ENCODE measurements at places on chromosomes 1 and 21.

DNA sequence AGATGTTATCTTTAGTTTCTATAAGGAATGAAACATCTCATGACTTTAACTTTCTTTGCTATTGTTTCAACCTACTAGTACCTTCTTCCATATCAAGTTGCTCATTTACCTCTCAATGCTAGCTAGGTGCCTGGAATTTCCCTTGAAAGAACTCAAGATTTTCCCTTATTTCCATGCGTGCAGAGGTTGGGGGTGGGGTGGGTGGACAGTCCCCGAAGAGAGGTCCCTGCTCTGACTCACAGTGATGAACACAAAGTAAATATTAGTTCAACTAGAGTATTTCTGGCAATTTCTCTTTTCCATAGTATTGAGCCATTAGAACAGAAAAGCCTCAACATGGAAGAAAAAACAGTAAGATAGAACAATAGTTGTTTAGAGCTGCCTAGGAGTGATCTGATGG, 239.0 kb upstream of the ZP4 start:
- DNase-seq: no peak

DNA sequence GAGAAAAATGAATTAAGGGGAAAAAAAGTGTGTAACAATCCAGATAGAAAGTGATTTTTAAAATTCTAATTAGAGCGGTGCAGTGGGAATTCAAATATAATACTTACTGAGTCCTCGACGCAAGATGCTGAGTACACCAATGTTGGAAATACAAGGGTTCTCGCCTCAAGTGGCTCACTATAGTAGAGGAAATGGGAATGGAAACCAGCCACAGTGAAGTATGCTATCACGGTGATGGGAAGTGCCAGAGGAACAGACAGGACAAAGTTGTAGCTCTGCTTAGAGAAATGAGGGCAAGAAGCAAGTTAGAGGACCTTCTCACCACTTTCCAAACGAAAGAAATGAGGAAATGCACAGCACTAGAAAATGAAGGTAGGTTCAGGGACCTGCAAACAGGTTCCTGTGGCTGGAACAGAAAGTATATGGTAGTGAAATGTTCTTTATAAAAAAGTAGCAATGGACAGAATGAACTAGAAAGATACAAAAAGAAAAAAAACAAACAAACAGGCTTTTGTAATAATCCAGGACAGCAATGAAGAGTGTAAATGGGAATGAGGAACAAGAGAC, 13.5 kb downstream of the EGLN1 start:
- DNase-seq: no peak

DNA sequence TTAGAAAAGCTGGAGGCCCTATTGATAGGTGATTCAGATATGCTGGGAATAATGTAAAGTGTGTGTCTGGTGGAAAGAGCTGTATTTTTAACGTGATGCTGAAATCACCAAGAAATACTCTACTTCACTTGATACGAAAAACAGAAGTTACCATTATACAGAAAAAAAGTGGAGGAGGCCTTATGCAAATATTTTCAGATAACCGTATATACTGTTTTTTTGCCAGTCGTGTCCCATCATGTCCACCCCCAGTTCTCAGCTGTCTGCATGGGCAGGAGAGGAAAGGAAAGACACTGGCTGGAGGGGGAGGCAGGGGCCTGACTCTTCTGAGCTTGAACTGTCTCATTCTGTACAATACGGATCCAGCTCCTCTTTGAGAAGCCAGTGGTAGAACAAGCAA, 51.1 kb downstream of the KCNJ6 start:
- DNase-seq: no peak

- DNase-seq: no peak
Observed at GRCh38 chr1:110265186-110265585, 55.1 kb downstream of the KCNC4 start.

GRCh38 chr1:168626326-168626725, 49.9 kb downstream of the XCL1 start:
- no peak for DNase-seq

DNA sequence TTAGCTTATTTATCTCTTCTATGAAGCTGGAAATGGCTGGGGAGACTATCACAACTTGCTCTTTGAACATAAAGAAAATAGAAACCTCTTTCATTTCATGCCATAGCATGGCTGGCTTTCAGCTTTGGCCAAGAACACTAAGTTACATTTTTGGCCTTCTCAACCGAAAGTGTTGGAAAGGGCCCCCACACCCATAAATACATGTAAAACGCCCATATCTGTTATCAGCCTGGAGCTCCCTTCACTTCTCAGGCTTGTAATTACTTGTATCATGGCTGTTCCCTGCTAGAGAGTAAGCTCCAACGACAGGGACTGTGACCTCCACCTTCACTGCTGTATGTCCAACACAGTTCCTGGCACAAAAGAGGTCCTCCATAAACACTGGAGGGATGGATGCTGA, 12.7 kb upstream of the EIF4G3 start:
- DNase-seq: no peak

DNA sequence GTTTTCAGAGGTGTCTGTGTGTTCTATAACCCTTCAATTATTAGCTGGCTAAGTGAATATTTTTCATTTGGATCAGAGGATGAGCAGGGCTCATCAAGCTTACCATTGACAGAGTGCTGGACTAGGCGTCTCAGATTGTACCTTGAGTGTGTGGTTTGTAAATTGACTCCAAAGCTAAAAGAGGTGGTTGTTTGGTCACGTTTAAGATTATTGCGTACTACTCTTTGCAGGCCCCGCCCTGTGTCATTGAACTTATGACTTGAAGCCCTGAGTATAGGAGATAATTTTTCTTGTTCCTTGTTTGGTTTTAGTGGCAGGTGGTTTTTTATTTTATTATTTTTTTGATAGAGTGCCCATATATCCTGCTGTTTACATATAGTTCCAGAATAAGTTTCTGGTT, 17.7 kb downstream of the MRPS6 start:
- DNase-seq: no peak

DNA sequence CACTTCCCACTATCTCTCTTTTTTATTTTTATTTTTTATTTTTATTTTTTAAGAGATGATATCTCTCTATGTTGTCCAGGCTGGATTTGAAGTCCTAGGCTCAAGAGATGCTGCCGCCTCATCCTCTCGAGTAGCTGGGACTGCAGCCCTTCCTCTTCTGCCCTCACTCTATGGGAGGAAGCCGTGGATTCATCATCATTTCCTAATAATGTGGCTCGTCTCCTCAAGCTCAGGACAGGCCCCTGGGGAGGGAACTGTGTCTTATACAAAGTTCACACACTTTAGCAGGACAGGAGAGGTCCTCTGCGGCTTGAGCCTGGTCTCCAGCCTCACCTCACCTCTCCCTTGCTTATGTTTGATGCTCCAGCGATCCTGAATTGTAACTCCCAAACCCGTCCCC, 16.5 kb upstream of the IFFO2 start:
- no peak for DNase-seq

GRCh38 chr1:156385534-156386031, 16.6 kb downstream of the RHBG start:
- DNase-seq: peak; percentile 61

DNA sequence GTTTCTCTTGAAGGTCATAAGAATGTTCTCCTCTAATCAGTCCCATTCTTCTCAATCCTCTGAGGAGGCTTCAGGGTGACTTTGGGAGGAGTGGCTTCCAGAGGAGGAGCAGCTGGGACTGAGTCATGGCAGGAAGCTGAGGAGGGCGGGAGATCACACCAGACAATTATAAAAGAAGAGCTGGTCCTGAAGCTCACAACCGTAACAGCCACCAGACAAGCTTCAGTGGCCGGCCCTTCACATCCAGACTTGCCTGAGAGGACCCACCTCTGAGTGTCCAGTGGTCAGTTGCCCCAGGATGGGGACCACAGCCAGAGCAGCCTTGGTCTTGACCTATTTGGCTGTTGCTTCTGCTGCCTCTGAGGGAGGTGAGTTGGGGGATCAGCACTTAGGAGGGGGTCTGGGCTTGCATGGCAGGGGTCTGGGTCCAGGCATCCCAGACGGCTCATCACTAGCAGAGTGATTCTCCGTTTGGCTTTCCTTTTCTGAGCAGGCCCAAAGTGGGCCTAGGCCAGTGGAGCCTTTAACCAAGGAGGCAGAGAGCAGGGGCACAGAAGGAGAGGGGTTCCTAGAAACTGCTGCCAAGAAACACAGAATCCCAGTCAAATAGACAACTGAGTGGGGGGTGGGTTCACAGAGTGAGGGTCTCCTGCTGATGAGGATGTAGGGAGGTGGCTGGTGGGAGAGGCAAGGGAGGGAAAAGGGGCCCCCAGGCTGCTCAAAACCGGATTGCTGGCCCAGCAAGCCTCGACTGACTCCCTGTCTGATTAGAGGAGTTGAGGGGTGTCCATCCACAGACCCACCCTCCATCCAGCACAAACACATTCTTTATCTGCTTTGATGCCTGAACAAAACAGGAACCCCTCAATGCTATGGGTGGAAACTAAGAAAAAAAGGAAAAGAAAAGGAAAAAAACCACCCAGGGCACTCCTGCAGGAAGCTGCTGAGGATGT, at the start of gene ECM1:
Gene ECM1 (plus strand): TSS at position 198 of the 953 bp plus-strand sequence. CDS start 101 bp downstream, at position 299.
- no peak for DNase-seq

DNA sequence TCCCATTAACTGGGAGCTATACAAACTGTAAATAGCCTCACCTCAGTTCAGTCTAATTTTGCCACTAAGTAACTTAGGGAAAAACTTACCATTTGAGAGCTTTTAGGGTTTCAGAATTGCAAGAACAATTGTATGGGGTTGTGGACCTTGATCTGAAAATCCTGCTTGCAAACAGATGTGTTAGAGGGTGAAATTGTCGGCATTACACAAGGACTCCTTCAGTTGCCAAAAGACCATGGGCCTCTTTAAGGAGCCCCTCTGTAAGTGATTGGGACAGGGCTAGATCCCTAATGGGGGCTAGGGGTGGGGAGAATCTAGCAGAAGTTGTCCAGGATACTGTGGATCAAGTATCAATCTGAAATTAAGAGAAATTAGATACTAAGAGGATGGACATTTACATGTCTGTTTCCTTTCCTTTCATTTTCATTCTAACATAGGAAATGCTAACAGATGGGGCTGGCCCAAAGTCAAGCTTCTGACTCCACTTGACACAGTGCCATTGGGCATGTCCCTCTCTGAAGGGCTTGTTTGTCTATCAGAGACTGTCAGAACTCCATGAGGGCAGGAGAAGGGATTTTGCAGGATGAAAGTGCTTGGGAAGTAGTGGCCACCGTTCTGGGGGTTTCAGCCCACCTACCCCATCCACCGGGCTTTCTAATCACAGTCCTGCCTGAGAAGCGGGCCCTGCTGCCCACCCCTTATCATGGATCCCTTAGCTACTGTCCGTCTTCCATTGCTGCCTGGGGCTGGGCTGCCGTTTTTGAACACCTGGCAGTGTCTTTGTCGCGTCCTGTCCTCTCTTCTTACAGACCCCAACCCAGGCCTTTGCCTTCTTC, 54.7 kb downstream of the STUM start:
- DNase-seq: no peak

GRCh38 chr1:59364037-59364436, 67.1 kb downstream of the FGGY start:
- no peak for DNase-seq

- DNase-seq: no peak
Observed at GRCh38 chr1:107501081-107501605, 360.3 kb downstream of the NTNG1 start.

- no peak for DNase-seq
Observed at GRCh38 chr1:3403388-3404231, 50.9 kb upstream of the ARHGEF16 start.

DNA sequence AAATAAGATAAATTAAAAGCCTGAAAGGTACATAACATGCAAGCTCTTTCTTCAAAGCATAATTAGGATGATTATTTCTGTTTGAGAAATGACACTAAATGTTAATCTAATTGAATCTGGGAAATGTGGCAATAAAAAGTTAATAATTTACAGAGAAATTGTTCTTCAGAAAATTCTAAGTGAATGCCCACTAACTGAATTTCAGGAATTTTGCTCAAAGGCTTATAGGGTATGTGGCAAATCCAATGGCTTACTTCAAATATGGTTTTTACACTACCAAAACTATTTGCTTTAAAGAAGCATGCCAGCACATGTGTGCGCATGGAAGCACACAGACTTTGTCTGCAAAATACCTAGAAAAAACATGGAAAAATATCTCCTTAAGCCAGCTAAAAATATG, 186.6 kb upstream of the FOXD3 start:
- no peak for DNase-seq

- no peak for DNase-seq
Observed at GRCh38 chr1:14961661-14962267, 191.8 kb upstream of the TMEM51 start.

GRCh38 chr1:41414716-41415306, 53.6 kb downstream of the FOXO6 start:
- DNase-seq: peak; percentile 9

- no peak for DNase-seq
Observed at GRCh38 chr1:243791586-243792267, 58.3 kb downstream of the AKT3 start.

- DNase-seq: no peak
Observed at GRCh38 chr1:25126562-25126961, 105.7 kb downstream of the SYF2 start.

DNA sequence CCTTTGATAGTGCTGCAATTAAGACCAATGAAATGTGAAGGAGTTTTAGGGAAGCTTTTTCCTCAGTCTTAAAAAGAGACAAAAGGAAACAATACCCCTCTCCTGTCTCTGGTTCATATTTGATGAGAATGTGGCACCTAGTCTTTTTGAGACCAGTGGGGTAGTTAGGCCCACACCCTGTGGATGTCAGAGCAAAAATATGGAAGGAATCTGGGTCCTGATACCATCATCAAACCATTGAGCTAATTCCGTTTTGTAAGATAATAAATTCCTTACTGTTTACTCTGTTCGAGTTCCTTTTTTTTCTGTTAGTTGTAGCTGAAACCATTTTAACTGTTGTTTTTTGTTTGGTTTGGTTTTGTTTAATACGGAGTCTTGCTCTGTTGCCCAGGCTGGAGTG, 33.3 kb downstream of the PTPRC start:
- no peak for DNase-seq

DNA sequence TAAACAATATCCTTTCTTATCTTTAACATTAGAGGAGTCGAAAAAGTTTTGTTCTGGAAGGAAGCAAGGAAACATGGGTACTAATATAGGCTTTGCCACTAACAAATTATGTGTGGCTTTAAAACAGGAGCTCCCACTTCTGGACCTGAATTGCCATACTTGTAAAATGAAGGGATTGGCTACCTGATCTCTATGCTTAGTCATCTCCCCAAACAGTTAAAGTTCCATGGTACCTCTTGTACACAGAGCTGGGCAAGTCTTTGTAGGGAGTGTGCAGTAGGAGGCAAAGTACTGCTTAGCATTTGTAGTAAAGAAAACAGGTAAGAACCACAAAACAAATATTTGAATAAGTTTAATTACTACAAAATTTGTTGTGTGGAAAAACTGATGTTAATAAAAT, 81.3 kb downstream of the MAST2 start:
- DNase-seq: no peak

Measured in Right ventricle myocardium inferior (tissue), 1 donor.